Colonic mucosa (tissue), 4 donors: ENCODE measurements at places on chromosomes 2 and 18. TPM values are rescaled to one million over a fixed set of nuclear protein-coding genes. Genes with fewer than 3 reads are reported as not detected.

APCDD1 gene
- 5.6 TPM for total RNA-seq

TBC1D8 gene
- total RNA-seq = 10.3 TPM

GEN1 gene
- total RNA-seq = 13.1 TPM

LYPD6 gene
- total RNA-seq = 5.2 TPM

ACADL gene
- total RNA-seq = not detected

PRSS56 gene
- total RNA-seq = not detected

SLC11A1 gene
- total RNA-seq = 1.1 TPM

MC4R gene
- total RNA-seq = not detected

WDR35 gene
- 1.7 TPM for total RNA-seq

PDE1A gene
- total RNA-seq = 3.9 TPM

IL1R1 gene
- total RNA-seq = 13.9 TPM
